ENCODE measurements at places on chromosomes 11 and 22. TPM values are rescaled to one million over a fixed set of nuclear protein-coding genes. Genes with fewer than 3 reads are reported as not detected.

DNA sequence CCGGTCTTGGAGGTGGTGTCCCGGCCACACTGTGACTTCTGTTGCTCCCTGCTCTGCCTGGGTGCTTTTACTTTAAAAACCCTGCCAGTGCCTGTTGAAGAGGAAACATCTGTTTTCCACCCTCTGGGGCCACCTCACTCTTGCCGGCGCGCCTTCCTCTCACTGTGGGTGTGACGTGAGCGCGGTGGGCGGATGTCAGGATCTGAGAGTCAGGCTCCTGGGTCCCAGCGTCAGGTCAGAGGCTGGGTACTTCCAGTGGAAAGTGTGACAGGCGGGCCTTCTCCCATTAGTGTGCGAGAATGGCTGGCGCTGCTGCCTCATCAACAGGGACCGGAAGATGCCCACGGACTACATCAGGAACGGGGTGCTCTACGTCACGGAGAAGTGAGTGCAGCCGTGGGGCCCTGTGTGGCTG is 54.2 kb downstream of the GRAMD4 start:
- peaks cover 11% of the 10 kb centered on the region for H3K4me1 ChIP-seq
- peaks cover 11% of the 10 kb centered on the region for H3K36me3 ChIP-seq
- no peak for DNase-seq
- no peak overlapping the region for H3K27ac ChIP-seq

DNA sequence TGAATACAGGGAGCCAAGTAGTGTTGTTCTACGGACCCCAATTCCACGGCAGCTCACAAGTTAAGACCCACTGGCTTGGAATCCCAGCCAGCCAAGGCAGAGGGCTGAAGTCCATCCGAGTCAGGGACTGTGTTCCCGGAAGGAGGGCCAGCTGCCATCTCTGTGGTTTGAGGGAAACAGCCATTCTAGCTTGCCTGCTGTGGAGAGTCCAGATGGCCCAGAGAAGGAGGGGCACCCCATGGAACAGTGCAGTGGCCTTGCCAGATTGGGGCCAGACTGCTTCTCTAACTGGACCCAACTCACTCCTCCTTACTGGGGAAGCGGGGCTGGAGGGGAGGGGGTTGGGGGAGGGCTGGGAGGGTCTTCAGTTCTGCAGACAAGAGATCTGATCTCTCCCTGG is 156.4 kb downstream of the FAM181B start:
- no peak overlapping the region for H3K27ac ChIP-seq
- H3K4me3 ChIP-seq = no peak overlapping the region
- DNase-seq = no peak
- no peaks in the 10 kb centered on the region for H3K4me1 ChIP-seq

The OR6T1 gene
- not detected for total RNA-seq

DNA sequence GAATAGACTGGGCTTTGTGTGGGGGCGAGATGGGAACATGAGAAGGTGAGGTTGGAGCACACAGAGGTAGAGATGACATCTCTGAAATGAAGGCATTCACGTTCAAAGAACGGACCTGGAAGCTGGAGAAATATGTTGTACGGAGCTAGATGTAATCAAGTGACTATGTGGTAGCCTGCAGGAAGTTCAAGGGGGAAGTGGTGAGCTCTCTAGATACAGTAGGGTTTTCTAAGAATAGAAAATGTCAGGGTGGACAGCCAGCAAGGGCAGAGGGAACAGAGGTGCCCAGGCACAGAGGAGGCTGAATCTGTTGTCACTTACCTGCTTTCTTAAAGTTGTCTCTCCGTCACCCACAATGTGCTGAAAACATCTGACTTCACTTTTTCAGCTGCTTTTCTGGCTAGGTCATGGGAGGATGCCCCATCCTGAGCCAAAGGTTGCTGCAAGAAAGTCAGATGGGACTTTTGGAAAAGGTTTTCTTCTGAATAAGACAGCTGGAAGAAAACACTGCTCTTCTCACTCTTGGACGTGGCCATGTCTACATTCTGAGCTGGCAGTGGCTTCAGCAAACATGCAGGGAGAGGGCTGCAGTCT is 171.5 kb upstream of the B3GAT1 start:
- H3K27ac ChIP-seq = no peak overlapping the region
- no peaks in the 10 kb centered on the region for H3K36me3 ChIP-seq
- DNase-seq = no peak
- no peaks in the 10 kb centered on the region for H3K4me1 ChIP-seq

DNA sequence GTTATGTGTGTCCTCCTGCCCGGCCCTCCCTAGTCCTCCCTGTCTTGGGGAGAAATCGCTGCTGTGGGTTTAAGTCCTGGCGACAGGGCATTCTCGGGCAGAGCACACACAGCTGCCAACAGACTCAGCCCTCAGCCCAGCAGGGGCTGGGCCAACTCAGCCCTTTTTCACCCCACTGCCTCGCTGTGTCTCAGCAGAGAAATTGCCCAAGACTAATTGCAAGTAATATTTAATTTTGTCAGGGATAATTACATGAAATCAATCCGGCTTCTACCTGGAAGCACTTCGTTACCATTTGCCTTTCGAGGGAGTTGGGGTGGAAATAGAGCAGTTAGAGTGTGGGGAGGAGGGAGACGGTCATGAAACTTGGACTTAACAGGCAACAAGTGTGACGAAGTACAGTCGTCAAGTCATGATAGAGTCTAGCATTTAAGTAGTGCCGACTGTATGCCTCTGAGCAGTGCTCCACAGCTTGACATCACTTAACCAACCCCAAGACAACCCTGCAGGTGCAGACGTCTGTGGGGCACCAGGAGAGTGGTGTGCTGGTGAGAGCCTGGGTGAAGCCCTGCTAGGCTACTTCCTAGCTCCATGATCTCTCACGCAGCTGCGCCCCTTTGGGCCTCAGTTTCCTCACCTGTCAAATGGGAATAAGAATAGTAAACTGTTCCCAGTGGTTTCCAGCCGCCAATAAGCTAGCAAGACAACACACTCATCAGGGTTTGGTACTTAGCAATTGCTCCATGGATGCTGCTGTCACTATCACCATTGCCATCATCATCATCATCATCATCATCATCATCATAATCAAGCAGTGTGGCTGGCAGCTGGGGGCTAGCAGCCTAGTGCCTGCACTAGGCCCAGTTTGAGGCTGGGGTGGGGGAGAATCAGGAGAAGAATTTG is 29.2 kb downstream of the MN1 start:
- no peak overlapping the region for H3K4me3 ChIP-seq
- peaks cover 32% of the 10 kb centered on the region for H3K36me3 ChIP-seq
- no peaks in the 10 kb centered on the region for H3K27me3 ChIP-seq
- peaks cover 49% of the 10 kb centered on the region for H3K4me1 ChIP-seq
- no peak for DNase-seq

The TNNI2 gene
- 1.0 TPM for total RNA-seq

DNA sequence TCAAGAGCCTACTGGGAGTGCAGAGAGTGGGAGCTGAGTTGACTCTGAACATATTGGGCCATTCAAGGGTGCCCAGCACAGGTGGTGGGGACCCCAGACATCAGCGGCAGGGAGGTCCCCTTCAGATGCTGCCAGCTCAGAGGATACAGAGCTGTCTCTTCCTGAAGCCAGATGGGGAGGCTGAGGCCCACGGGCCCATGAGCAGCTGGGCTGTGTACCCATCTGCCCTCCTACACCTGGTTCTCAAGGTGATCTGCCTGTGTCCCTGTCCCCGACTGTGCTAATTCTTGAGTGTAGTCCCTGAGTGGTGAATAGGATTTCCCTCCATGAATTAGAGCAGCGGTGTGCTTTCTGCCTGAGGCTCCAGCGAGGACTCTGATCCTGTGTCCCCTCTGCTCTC is 76.3 kb downstream of the MICAL2 start:
- no peak overlapping the region for H3K4me3 ChIP-seq
- no peaks in the 10 kb centered on the region for H3K27me3 ChIP-seq
- H3K36me3 ChIP-seq = no peaks in the 10 kb centered on the region

DNA sequence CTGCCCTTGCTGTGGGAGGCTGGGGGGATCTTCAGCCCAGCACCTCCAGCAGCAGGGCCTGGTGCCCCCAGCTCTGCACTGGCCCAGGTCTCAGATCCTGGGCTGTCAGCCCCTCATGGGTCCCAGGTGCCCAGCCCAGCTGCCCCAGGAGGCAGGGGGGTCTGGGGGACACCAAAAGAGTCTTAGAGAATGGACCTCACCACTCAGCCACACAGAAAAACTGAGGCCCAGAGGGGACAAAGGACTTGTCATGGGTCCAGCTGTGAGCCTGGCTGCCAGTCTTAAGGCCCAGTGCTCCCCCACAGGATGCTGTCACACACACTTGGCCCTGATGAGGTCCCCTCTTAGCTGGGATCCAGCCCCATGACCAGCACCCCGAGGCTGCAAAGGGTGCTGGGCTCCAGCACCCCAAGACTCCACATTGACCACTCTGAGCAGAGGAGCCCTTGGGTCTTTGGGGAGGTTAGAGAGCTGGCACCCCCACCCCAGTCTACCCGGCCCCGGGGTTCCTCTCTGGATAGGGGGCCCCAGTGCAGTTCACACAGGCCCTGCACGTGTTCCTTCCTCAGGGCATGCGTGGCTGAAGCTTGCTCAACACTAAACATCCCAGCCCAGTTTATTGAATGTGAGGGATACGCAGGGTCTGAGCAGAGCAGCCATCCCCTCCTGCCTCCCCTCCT is 54.4 kb downstream of the IGLL5 start:
- H3K27ac ChIP-seq = no peak overlapping the region
- peaks cover 15% of the 10 kb centered on the region for H3K27me3 ChIP-seq
- no peak overlapping the region for H3K4me3 ChIP-seq
- no peaks in the 10 kb centered on the region for H3K36me3 ChIP-seq
- no peaks in the 10 kb centered on the region for H3K4me1 ChIP-seq
- peak; percentile 78 for DNase-seq

DNA sequence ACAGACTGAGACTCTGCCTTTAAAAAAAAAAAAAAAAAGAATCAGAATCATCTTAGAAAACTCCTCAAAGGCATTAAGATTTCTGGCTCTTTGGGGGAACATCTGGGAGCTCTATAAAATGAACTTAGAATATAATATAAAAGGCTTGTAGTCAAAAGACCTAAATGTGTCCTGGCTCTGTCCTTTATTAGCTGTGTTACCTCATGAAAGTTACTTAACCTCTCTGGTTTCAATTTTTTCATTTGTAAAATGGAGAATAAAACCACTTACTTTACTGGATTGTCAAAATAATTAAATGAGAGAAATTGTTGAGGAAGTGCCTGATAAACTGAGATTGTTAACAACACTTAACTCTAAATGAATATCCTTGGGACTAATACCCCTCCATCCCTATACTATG is 81.8 kb downstream of the FAM168A start:
- H3K4me1 ChIP-seq = peaks cover 7% of the 10 kb centered on the region
- DNase-seq = no peak
- H3K27ac ChIP-seq = no peak overlapping the region

Data from osteocyte (in vitro differentiated cells).